ENCODE measurements at places on chromosomes 2 and 18.

- no peak for DNase-seq
Observed at GRCh38 chr2:21920721-21921120, 797.0 kb downstream of the TDRD15 start.

- DNase-seq = no peak
Observed at GRCh38 chr2:200377355-200378336, 71.2 kb downstream of the SPATS2L start.

- no peak for DNase-seq
Observed at GRCh38 chr2:231049286-231050017, 7.2 kb upstream of the PSMD1 start.

GRCh38 chr2:127071901-127072328, 35.0 kb downstream of the BIN1 start:
- no peak for DNase-seq

DNA sequence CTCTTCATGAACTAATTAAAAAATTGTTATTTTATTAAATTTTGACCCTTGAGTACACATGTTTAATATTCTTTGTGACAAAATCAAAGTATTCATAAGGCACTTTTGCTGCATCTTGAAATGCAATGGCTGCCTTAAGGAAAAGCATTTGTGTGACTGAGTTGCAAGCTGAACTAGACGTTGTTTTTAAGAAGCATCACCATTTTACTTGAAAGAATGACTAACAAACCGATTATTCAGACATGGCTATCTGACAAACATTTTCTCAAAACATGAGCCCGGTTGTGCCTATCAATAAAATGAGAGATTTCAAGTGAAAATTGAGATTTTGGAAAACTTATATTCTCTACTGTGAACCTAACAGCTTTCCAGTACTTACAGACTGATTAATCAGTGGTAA, 2.8 kb downstream of the GCFC2 start:
- no peak for DNase-seq

GRCh38 chr2:236872981-236873380, 212.7 kb upstream of the COPS8 start:
- DNase-seq = no peak

- DNase-seq = no peak
Observed at GRCh38 chr2:139067874-139068273, 287.7 kb upstream of the NXPH2 start.

- DNase-seq = no peak
Observed at GRCh38 chr2:208139447-208139846, 6.5 kb downstream of the CRYGB start.

DNA sequence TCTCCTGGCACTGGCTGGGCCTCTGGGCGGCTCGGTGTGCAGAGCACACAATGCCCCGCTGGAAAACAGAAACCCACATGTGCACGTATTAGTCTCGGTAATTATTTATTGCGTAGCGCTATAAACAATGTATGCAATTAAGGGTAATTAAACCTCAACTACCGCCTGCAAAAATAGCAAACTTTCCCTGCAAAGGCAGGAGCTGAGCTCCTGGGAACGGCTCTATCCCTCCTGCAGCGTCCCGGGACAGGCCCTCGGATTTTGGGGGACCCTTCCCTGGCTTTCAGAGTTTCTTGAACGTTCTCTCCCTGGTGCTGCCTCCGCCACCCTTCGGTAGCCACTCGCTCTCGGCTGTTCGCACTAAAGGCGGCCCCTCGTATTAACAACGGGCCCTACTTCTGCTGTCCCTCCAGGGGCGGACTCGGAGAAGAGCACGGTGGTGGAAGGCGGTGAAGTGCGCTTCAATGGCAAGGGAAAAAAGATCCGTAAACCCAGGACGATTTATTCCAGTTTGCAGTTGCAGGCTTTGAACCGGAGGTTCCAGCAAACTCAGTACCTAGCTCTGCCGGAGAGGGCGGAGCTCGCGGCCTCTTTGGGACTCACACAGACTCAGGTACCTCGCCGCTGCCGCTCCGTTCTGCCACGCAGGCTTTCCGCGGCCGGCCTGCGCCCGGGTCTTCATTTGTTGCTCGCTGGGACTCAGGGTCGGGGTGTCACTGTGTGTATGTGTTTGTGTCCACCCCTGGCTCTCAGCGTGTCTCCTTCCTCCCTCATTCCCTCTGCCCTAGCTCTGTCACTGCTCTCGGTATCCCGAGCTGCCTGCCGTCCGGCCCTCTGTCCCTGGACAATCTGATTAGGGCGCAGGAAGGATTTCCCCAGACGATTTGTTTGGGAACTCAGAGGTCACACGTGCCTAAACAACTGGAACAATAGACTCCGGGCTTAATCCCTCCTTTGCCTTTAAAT, 1.2 kb downstream of the DLX1 start:
- peak; percentile 73 for DNase-seq

- DNase-seq = no peak
Observed at GRCh38 chr18:63470751-63471150, 6.0 kb upstream of the SERPINB5 start.

- no peak for DNase-seq
Observed at GRCh38 chr2:123015186-123015585, 1009.9 kb upstream of the CNTNAP5 start.
